Natural killer cell treated with Interleukin-12 subunit alpha and Interleukin-12 subunit beta and Interleukin-15 and Interleukin-18, amount 100 ng/mL, for 72 hours (primary cell): ENCODE measurements at places on chromosomes 1 and 21.
A peak's percentile ranks its signal among the peaks of the same experiment; 100 is the strongest.

DNA sequence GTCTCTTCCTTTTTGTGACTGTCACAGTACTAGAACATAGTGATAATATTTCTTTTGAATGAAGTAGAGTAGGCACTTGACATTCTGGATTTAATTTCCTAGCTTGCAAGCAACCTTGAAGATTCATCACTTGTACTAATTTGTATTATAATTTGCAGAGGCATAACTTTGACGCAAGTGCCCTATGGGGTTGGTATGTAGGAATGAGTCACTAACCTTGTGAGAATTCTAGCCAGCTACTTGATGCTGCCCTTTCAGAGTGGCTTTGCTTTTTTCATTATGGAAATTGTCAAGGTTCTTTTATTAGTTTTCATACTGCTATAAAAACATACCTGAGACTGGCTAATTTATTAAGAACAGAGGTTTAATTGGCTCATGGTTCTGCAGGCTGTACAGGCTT, 13.7 kb upstream of the DPH5 start:
- DNase-seq: no peak

GRCh38 chr1:167502719-167503462, 15.4 kb downstream of the CD247 start:
- DNase-seq: peak; percentile 56

DNA sequence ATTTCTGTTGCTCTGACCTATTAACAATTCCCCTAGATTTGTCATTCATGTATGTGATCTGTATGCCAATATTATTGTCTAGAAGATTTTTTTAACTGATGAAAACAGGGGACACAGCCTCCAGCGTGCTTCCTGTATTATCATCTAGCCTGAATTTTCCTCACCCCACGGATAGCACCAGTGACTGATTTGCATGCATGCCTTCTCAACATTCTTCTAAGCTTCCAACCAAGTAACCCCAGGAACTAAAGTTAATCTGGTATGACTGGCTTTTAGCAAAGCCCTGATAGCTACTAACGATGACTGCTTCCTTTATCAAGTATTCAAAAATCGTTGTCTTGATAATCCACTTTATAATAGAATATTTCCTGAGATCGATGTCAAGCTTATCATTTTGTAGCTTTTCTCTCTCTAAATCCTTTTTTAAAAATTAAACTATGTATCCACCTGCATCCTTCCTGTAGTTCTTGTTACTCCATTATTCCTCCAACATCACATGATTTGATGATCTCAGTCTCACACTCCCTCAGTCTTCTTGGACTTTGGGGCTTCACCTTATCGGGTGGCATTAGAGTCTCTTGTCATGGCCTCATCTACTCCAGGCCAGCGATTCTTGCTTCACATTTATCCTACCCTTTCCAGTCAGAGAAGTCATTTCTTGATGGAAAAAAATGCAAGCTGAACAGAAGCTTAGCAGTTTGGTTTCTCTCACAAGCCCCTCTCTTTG, 19.0 kb downstream of the BCAR3 start:
- DNase-seq: no peak

DNA sequence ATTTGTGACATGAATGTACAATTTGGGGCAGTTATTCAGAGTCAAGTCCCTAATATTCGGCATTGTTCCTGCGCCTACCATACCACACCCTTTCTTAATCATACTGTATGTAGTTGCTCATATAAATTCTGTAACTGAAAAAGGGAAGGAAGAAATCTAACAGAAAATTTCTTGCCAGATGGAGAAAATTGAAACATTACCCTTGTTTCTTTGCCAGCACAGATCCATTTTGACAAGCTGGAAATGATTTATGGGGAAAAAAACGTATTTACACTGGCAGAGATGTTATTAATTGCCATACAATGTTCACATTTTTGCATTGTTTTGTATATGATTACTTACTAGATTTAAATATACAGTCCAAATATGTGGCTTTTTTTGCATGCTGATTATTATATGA, 363.8 kb upstream of the PKN2 start:
- no peak for DNase-seq

- DNase-seq: no peak
These were observed 962 bp upstream of the MAN1C1 start for GRCh38 chr1:25615563-25616094.

- DNase-seq: no peak
These were observed 7.6 kb upstream of the CD1A start for GRCh38 chr1:158246650-158247049.

GRCh38 chr1:20492751-20493150, 6.7 kb upstream of the CAMK2N1 start:
- no peak for DNase-seq

GRCh38 chr1:119683893-119684292, 27.8 kb upstream of the PHGDH start:
- DNase-seq: no peak

- DNase-seq: no peak
These were observed 10.8 kb upstream of the MYOC start for GRCh38 chr1:171663036-171663853.
